NCI-H510A (cell line): ENCODE measurements at places on chromosomes 7 and 10.
A peak's percentile ranks its signal among the peaks of the same experiment; 100 is the strongest.

GRCh38 chr7:93861325-93861949 lies 29.1 kb downstream of the TFPI2 start:
- no peak for DNase-seq

DNA sequence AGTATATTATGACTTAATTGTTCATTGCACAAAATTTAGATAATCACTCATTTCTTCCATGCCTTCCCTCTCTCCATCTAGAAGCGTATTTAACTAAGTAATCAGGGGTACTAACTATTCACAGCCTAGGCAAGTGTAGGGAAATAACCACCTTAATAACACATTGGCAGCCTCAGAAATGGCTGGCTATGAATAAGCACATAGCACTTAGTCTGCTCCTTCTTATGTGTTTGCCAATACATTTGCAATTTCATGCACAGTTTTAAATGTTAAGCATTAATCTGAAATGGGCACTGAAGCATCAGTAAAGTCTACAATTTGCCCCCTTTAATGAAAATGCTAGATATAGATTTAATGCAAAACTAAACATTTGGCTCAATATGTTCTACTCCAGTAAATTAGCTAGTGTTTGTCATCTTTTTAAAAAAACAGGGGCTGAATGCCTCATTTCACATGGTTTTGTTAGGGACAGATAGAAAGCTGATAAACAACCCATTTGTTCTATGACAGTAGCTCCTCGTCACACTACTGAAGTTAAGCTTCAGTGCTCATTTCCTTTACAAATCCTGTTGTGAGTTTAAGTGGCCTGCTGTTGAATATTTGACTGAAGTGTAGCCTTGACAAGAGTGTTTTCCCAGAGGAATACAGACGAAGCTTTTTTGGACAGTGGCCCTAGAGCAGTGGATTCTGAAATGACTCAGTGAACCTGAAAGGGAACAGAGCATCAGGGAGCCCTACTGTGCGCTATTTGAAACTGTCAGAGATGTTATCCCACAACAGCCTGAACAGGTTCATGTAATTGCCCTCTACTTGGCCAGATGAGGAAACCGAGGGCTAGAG lies 30.5 kb downstream of the HHEX start:
- no peak for DNase-seq

GRCh38 chr7:93559639-93560491 lies 14.7 kb downstream of the CALCR start:
- no peak for DNase-seq

- DNase-seq, result no peak
These were observed 216.4 kb downstream of the ELFN1 start for GRCh38 chr7:1886361-1887064.

DNA sequence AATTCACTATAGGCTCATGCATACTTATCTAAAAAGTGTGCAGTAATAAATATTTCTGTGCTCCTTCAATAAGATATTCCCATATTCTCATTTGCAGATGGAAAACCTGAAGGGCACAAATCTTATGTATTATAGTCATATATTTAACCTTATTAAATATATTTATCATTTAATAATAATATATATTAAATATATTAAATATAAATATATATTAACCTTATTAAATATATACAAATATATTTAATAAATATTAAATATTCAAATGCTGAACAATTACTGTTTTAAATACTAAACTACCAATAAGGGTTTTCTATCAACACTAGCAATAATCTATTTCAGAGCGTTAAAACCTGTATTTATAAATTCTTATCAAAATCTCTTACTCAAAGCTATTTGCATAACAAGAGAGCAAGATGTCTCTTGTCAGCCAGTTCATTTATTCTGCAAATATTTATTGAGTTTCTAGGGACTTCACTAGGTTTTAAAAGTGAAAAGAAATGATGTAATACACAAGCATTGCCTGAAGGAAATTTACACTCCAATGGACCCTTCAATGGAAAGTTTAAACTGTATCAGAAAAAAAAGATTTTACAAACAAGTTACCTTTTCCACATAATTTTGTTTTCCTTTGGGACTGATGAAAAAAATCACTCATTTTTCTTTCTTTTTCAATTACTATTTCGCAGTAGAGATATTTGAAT lies 159.2 kb downstream of the AGMO start:
- DNase-seq, result no peak

- no peak for DNase-seq
These were observed 115.9 kb upstream of the EEPD1 start for GRCh38 chr7:36037121-36037662.

DNA sequence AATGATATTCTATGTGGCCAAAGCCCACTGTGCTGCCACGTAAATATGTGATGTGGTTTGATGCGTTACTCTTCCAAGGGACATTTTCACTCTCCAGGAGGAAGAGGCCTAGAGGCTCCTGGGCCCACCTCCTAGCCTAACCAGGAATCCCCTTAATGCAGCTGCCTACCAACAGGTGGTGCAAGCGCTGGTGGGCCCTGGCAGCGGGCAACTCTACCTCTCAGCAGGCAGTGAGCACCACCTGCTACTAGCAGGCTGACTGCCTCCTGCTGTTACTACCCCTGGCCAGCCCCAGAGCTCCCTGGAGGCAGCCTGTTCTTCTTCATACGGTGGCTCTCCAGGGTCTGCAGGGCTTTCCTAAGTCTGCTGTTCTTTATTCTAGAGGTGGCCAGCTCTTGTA lies 62.8 kb downstream of the CDH23 start:
- no peak for DNase-seq

GRCh38 chr7:75843613-75844116 lies 30.1 kb upstream of the CCL24 start:
- DNase-seq, result no peak

- no peak for DNase-seq
These were observed 3.2 kb downstream of the ZNF316 start for GRCh38 chr7:6640246-6640721.

GRCh38 chr10:9305018-9305655 lies 1250.6 kb downstream of the GATA3 start:
- DNase-seq, result no peak

DNA sequence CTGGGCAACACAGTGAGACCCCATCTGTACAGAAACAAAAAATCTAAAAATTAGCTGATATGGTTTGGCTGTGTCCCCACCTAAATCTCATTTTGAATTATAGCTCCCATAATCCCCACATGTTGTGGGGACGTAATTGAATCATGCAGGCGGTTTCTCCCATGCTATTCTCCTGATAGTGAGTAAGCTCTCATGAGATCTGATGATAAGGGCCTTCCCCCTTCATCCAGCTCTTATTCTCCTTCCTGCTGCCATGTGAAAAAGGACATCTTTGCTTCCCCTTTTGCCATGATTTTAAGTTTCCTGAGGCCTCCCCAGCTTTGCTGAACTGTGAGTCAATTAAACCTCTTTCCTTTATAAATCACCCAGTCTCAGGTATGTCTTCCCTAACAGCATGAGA lies 136.5 kb downstream of the SFMBT2 start:
- DNase-seq, result no peak

DNA sequence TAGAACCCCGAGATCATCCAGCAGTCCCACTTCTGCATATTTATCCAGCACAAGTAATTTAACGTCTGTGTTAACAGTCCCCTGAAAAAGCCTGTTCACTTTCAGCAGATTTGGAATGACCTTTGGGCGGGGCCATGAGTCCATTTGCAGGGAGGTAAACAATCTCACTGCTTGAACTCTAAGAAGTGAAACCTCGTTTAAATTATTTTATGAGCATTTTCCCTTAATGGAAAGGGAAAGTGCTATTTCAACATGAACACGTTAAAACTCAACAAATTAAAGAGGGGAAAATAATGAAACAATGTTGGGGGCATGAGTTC lies 282.8 kb downstream of the GATA3 start:
- DNase-seq, result no peak

GRCh38 chr10:89373916-89374711 lies 3.7 kb upstream of the IFIT1B start:
- no peak for DNase-seq

DNA sequence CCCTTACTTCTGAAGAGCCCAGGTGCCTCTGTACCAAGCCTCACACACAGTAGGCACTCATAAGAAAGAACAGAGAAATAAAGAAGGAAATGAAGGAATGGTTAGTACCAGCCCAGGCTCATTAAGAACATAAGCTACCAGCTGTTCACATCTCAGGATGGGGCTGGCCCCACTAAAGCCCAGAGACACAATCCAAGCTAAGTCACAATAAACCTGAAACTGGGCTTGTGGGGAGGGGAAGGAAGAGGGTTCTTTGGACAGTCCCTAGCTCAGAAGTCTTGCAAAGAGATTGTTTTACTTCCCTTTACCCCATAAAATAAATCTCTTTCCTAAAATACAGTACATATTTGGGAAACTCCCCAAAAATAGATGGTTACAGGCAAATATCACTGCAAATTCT lies 24.3 kb downstream of the FBXW4 start:
- no peak for DNase-seq

GRCh38 chr7:137590071-137590755 lies 246.7 kb upstream of the PTN start:
- DNase-seq, result no peak

- no peak for DNase-seq
These were observed 15.7 kb downstream of the SLC13A4 start for GRCh38 chr7:135712182-135712782.

DNA sequence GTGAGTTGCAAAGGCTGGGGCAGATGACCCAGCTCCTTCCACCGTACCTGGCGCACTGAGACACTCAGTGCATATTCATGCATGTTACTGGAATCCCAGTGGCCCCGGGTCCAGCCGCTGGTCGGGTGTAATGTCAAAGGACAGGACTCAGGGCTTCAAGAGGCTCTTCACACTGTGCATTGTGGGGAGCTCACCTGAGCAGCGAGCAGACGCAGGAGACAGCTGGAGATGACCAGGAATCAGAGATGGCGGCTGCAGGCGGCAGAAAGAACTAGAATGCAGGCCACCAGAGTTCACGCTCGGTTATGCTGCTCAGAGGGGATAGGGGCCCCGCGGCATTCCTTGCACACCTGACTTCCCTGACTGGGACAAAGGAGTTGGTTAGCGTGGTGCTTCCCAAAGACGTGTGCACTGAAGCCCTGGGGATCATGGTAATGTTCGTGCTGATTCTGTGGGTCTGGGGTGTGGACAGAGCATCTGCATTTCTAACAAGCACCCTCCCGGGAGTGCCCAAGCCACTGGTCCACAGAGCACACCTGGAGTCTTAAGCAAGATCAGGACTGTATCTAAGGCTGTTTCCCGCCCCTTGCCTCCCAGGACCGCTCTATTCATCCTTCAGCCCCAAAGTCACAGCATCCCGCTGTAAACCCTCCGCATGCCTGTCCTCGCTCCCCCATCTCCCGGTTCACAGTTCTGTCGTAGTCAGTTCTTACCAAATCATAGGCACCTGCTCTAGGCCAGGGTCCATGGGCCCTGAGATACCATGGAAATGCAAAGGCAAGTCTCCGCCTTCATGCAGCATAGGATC lies 71.0 kb downstream of the MKI67 start:
- no peak for DNase-seq

GRCh38 chr10:1196656-1197055 lies 140.5 kb downstream of the WDR37 start:
- no peak for DNase-seq

DNA sequence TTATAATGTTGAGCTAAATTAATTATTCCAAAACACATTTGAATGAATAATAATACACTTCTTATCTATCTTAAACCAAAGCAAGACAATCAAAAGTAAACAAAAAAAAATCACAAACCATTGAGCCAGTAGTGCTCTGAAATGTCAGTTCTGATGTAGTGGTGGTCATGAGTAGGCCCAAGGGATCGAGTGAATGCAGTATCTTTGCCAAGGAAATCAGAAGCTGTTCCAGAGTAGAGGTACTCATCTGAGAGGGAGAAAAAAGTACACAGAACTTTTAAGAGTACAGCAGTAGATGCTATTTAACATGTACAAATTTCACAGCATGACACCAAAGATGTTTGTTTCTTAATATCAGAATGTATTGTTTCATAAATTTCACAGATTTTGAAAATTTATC lies 121.5 kb downstream of the SEMA3D start:
- no peak for DNase-seq

DNA sequence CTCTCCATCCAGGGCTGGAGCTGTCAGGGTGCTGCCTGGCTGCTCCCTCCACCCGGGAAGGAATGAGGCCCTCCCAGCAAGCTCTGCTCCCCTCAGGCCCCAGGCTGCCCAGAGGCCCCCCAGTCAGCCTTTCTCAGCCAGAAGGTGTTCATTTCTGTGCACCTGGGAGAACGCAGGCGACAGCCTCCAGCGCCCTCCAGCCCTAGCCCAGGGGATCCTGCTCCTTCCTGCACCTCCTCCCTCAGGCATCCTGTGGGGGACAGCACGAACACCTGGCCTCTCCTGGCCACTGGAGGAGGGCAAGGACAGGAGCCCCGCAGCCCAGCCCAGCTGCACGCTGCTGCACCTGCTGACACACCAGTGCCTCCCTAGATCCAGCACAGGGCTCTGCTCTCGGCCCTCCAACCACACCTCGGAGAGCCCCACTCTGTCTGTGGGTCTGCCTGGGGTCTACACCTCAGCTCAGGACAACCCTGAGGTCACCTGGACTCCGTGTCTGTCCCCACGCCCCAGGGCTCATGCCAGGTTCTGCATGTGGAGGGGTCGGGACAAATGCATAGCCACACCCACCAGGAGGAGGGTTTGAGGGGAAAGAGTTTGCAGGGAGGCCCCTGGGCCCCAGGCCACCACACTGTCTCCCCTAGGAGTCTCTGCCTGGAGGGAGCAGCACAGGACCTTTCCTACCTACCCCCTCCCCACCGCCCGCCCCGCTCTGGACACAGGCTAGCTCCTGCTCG lies 7.4 kb upstream of the PWWP2B start:
- peak; percentile 78 for DNase-seq

GRCh38 chr7:50138101-50138500 lies 45.1 kb upstream of the ZPBP start:
- DNase-seq, result no peak

GRCh38 chr7:14835384-14835783 lies 67.2 kb downstream of the DGKB start:
- DNase-seq, result no peak

DNA sequence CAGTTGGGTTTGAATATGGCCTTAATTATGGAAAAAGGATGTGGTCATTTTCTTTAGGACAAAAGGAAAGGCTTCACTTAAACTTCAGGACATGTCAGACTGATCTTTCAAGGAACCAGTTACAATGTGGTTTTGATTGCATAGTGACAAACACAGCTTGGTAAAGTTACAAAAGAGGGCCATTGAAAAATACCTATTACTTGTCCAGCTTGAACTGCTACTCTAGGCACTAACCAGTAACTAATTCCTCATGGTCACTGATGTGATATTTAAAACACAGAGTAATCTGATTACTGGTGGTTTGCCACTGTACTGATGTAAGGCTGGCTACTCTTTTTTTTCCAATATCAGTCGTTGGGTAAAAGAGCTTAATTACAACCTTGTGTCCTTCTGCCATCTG lies 22.6 kb downstream of the TES start:
- no peak for DNase-seq

DNA sequence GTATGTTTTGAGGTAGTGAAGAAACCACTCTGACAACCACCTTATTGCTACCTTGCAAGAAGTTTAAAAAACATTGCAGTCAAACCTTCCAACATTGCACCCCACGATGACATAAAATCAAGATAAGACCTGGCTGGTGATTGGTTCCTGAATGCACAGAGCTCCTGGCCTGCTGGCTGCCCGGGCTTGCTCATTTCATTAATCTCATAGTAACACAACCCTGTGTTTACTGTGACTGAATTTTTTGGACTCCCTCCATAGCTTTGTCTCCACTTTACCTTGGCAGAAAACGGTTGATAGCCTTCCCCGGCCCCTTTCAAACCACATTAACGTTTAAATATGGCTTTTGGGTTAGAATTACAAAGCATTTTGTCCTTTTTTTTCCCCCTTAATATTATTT lies 27.5 kb downstream of the VWA2 start:
- no peak for DNase-seq

- no peak for DNase-seq
These were observed 56.1 kb downstream of the CDK1 start for GRCh38 chr10:60834401-60834800.
